KG1 (cell line): ENCODE measurements at places on chromosomes 2 and 18.

DNA sequence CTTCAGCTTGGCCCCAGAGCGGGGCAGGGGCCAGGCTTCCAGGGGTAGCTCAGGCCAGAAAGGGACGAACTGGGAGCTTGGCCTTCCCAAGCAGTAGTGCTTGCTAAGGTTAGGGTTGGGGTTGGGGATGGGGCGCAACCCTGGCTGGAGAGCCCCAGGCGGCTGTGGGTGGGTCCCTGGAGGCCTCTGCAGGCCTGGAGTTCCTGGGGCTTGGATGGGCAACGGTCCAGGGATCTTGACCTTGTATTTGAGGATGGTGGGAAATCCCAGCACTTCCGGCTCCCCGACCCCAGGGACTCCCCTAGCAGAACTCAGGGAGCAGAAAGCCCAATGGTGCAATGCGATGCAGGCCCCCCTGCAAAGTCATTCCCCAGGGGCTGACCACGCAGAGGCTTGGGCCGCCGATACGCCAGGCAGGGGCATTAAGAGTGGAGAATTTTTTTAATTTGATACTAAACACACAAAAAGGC lies 12.6 kb upstream of the MLPH start:
- no peak for DNase-seq

- no peak for DNase-seq
Measured at GRCh38 chr2:158664987-158665386, 130.1 kb upstream of the DAPL1 start.

DNA sequence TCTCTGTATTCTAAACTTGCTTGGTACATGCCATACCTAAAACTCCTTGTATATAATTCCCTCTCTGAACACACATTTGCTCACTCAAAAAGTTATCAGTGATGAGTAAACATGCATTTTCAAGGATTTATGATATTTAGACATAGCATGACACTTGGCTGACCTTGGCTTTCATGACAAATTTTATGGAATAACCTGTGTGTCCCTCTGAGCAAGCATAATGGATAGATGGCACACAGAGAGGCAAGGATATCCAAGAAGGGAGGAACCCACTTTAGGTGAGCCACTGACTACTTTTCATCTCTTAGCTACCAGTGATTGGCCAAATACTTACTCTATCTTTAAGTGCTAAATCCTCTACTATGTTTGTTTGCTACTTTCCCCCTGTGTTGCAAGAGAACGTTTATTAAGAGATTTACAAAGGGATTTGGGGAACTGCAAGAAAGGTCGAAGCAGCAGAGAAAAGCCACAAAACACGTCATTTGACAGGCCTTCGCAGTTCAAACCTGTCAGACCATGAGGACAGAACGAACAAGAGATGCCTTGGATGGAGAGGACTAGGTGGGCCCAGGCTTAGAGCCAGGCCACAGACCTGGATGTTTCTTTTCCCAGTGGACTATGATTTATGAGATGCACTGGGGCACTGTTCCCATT lies 379.9 kb downstream of the NBAS start:
- no peak for DNase-seq

DNA sequence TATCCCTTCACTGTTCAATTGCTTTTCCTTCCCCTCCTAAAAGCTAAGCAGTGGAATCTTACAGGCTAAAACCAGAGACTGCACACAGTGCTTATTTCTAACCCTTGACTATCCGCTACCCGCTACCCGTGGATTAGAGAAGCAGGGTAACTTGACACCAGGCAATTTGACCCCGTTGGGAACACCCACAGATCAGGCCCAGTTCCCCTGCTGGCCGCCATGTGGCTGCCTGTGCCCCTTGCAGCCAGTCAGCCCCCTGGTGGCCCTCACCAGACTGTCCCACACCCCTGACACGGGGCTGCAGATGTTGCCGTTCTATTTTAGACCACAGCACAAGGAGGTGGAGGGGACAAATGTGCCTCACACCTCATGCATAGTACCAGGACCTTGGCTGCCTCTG lies 74.8 kb downstream of the TXNL1 start:
- no peak for DNase-seq

GRCh38 chr2:167946441-167946841 lies 301.0 kb downstream of the STK39 start:
- DNase-seq: no peak

DNA sequence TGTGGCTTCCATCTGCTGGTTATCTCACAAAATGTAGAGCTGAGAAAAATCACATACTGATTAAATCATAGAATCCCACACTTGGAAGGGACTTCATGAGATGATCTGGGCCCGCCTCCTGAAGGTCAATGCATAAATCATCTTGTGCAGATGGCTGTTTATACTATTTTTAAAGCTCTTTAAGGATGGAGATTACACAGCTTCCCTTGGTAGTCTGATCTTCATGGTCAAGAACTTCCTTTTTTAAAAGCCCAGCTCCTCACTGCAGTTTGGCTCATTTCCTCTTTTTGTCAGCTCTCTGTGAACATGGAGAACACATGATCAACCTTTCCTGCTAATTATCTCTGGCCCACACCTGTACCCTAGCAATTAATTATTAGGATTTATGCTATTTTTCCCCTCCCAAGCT lies 25.9 kb downstream of the GCG start:
- DNase-seq: peak; percentile 13

GRCh38 chr2:28955467-28955866 lies 25.6 kb upstream of the TOGARAM2 start:
- no peak for DNase-seq
